Kasumi-1 (cell line): ENCODE measurements at places on chromosomes 12 and 14.

GRCh38 chr14:57573173-57573572 lies 79.5 kb upstream of the CCDC198 start:
- no peak for DNase-seq

GRCh38 chr14:21382095-21382494 lies 1.7 kb downstream of the SUPT16H start:
- no peak for DNase-seq

- no peak for DNase-seq
Observed at GRCh38 chr12:124326871-124327270, 32.0 kb downstream of the RFLNA start.

GRCh38 chr12:122048151-122048550 lies 26.5 kb downstream of the BCL7A start:
- no peak for DNase-seq

DNA sequence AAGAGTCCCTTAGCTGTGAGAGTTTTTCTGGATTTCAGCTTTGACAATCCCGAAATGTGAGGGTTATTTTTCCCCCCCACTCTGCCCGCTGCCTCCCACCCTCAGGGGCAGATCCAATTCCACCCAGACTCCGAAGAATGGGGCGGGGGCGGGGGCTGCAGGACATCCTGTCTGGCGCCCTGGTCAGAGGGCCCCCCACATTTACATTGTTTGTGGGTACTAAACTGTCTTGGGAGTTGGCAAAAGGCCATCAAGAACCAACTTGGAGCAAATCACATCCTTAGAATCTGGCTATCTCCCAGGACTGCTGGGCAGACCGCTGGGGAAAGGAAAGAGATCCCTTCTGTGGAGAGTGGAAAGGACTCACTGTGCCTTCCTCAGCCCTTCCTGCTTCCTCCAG lies 2.4 kb downstream of the EMP1 start:
- DNase-seq: no peak

- no peak for DNase-seq
Observed at GRCh38 chr14:22884076-22884737, 1.2 kb downstream of the REM2 start.

GRCh38 chr14:101151226-101151926 lies 247.9 kb upstream of the RTL1 start:
- no peak for DNase-seq

DNA sequence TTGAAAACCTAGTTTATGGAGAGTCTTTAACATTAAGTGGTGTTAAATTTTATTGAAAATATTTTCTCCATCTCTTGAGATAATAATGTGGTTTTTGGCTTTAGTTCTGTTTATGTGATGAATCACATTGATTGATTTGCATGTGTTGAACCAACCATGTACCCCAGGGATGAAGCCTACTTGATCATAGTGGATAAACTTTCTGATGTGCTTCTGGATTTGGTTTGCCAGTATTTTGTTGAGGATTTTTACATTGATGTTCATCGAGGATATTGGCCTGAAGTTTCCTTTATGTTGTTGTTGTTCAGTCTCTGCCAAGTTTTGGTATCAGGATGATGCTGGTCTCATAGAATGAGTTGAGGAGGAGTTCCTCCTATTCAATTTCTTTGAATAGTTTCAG lies 222.6 kb downstream of the ADAMTS20 start:
- no peak for DNase-seq

DNA sequence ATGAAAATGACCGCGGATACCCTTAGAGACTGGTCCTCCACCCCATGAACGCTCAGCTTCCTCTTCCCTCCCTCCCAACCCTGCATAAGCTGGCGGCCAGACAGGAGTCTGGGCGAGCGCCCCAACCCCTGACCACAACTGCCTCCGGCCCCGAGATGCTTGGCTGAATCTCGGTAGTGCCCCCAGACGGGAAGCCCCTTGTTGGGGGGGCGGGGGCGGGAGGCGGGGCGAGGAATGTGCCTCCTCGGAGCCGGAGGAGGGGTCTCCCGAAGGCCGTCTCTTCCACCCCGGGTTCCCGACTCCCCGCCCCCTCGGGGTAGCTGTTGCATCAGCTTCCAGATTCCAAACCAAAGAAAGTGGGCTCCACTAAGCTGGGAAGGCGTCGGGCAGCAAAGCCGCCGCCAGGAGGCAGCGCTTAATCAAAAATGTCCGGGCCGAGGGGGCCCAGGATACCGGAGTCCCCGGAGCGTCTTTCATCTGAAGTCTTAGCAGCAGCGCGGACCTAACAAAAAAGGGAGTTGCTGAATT lies 7.1 kb upstream of the MRPL52 start:
- peak; percentile 66 for DNase-seq

DNA sequence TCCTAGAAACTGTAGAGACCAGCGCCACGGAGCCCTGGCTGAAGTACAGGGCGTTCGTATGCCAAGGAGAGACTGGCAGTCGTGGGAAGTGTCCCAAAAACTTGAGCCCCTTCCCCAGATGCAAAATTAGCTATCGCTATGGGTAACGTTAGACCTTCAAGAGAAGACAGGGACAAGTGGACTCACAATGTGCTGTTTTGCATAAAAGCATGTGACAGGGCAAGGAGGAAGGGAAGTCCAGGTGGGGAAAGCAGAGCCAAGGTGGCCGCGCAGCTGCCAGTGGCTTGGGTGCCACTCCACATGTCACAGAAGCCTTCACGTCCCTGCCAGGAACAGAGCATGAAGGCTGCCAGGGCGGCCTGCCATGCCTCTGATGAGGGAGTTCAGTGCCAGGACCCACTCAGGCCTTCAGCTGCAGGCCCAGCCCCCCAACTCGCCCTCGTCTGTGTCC lies 61.2 kb upstream of the DYNC1H1 start:
- DNase-seq: no peak

- DNase-seq: no peak
Observed at GRCh38 chr12:82008251-82008650, 249.1 kb upstream of the PPFIA2 start.

DNA sequence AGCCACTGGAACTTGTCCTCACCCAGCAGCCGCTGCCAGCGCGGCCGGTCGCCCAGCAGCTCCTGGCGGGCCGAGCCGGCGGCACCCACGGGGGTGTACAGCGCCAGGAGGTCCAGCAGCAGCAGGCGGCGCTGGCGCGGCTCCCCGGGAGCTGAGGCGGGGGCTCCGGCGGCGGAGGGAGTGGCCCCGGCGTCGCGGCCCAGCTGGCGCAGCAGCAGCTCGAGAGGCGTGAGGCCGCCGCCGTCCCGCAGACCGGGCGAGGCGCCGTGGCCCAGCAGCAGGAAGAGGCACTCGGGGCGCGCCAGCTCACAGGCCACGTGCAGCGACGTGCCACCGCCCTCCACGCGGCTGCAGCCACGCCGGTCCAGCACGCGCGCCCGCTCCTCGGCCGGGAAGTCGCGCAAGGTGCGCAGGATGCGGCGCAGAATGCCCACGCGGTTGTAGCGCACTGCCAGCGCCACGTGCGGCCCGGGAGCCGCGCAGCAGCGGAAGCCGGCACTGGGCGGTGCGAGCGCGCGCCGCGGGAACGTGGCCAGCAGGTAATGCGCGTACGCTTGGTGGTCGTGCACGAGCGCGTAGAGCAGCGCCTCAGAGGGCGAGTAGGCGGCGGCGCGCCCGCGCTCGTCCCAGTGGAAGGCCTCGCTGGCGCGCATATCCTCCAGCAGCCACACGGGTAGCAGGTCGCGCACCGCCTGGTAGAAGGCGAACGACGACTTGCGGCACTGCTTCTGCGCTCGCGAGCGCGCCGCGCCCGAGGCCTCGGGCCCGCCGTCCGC lies 2.3 kb downstream of the ANKRD9 start:
- no peak for DNase-seq

GRCh38 chr12:107730618-107731341 lies 30.2 kb downstream of the PRDM4 start:
- no peak for DNase-seq

GRCh38 chr12:109861689-109862314 lies 18.5 kb downstream of the GLTP start:
- no peak for DNase-seq

GRCh38 chr14:104400355-104400754 lies 179.2 kb upstream of the C14orf180 start:
- no peak for DNase-seq

- no peak for DNase-seq
Observed at GRCh38 chr14:68637106-68638021, 155.5 kb downstream of the ZFP36L1 start.

- no peak for DNase-seq
Observed at GRCh38 chr14:85644211-85644610, 114.3 kb downstream of the FLRT2 start.

- peak; percentile 37 for DNase-seq
Observed at GRCh38 chr14:104137297-104138097, 890 bp upstream of the KIF26A start.

GRCh38 chr12:125136702-125137101 lies 71.5 kb downstream of the AACS start:
- no peak for DNase-seq

GRCh38 chr12:66197495-66197921 lies 8.5 kb downstream of the IRAK3 start:
- DNase-seq: no peak

GRCh38 chr14:38233218-38233617 lies 22.7 kb downstream of the CLEC14A start:
- DNase-seq: no peak

DNA sequence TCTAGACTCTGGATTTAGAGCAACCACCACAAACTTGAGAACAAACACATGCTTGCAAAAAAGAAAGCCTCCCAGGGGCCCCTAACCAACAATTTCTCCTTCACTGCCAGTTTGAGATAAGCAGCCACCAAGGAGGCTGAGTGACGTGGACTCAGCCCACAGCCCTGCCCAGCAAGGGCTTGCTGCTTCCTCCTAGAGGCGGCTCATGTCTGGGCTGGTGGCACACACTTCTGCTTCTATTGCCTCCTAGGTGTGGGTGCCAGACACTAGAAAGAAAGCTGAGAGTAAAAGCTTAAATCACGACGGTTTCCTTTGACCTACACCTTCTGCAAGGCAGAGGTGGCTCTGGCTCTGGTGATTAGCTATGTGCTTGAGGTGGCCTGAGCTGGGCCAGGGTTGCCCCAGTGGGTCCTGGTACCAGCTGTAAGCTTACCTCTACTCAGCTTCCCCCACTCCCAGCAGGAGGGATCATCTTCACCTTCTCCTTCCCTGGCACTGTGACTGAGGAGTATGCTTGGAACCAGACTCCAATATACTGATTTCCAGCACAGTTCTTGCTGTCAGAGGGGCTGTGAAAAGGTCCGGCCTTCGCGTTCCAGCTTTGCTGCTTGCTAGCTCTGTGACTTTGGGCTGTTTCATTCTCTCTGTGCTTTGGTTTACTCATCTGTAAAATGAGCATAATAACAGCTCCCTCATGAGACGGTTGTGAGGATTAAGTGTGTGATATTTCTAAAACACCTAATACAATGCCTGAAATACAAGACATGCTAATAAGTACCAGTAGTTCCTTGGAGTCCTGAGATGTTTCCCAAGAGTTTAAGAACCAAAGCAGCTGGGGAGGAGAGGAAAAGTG lies 89.7 kb upstream of the PARP11 start:
- peak; percentile 28 for DNase-seq

DNA sequence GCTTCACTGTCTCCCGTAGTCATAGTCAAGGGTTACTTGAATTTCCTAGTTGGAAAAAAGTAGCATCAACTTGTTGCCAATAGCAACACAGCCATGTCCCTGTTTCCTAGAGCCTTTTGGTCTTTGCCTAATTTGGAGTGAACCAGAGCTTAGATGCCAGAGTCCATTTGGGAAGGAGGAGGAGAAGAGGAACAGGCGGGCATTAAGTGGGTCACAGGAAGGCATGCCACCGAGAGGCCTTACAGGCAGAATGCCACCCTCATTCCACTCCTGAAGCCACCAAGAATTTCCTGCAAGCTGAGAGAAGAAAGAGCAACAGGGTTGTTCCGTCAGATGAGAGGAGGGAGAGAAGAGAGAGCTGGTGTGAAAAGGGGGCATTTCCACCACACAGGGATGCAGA lies 339.5 kb downstream of the DPF3 start:
- no peak for DNase-seq

- DNase-seq: peak; percentile 65
Observed at GRCh38 chr12:22529281-22530060, 14.9 kb downstream of the C2CD5 start.

DNA sequence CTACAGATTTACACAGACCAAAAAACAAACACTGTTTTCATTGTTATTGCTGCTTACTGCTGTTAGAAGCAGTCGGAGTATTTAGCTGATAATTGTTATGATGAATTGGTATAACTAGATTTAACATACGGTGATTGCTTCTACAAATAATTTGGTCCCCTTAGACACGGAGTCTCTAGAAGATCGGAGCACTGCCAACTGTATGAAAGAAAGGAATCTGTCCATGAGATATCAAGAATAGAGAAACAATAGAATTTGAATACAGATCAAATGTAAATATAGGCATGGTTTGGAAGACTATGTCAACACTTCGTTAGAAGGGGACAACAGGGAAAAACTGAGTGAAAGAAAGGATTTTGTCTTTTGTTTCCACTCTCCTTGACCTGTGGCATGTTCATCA lies 110.9 kb downstream of the PPP2R5E start:
- no peak for DNase-seq

- DNase-seq: no peak
Observed at GRCh38 chr12:57434517-57435223, at the start of gene INHBC. Gene INHBC (plus strand): TSS chr12:57434784. CDS start chr12:57434887, 103 bp downstream.

- no peak for DNase-seq
Observed at GRCh38 chr12:52275686-52276085, 1.2 kb downstream of the KRT86 start.

GRCh38 chr12:3802721-3803120 lies 49.8 kb upstream of the CRACR2A start:
- no peak for DNase-seq

- no peak for DNase-seq
Observed at GRCh38 chr12:119410396-119410795, 75.9 kb downstream of the CCDC60 start.

DNA sequence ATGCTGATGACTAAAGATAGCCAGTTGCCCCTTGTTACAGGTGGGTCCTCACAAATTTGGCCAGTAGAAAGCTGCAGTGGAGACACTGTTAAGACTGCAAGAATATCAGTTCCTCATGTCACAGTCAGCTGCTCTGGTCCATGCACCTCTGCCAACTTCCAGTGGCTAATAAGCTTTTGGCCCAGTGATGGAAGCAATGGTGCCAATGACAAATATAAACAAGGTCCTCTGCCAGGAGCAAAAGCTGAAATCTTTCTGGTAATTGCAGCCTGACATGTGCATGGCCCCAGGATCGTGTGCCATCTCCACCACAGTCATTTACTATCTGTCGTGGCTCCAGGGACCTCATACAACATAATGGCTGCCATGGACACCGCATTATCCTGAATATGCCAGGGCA lies 85.4 kb upstream of the TMEM260 start:
- DNase-seq: no peak

GRCh38 chr14:104821229-104821945 lies 20.5 kb downstream of the ZBTB42 start:
- no peak for DNase-seq

DNA sequence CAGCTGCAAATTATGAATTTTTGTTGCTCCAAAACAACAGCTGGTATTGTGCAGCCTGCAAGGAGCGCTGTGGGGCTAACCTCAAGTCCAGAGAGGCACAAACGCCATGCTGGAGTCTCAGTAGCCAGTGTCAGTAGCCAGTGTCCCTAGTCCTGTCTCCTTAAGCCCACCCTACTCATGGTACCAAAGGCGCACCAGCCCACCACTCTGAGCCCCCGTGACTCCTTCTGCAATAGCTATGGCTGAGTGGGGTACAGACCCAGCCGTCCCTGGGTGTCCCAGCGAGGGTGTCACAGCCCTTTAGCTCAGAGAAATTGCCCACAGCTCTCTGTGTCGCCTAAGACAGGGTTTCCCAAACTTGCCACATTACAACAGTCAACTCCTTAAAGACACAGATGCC lies 65.2 kb downstream of the ARL6IP4 start:
- no peak for DNase-seq
